ENCODE measurements at places on chromosomes 7 and 10. TPM values are rescaled to one million over a fixed set of nuclear protein-coding genes. Genes with fewer than 3 reads are reported as not detected.

Gene BTBD16
- not detected for total RNA-seq

Gene MUC12
- 0.85 TPM for total RNA-seq

- no peak for DNase-seq
These were observed 35.5 kb upstream of the CC2D2B start for GRCh38 chr10:95872158-95872711.

Gene RBP4
- 58.0 TPM for total RNA-seq

DNA sequence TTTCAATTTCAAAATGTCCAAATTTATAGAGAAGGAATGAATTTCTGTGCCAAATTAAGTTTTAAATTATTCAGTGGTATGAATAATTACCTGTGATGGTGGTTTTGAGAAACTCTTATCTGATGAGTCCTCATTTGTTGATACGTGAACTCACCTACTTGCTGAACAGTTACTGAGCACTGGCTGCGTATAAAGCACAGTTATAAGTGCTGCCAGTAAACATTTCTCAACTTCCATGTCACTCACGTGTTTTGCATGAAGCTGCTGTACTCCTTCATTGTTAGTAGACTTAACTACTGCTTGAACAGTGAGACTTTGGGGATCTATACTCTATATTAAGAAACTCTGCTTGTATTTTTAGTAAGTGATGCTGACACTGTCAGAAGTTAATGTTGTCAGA is 269.1 kb upstream of the FZD8 start:
- no peak for DNase-seq

Gene FGF8
- total RNA-seq: not detected

- DNase-seq: no peak
These were observed 23.0 kb upstream of the ING3 start for GRCh38 chr7:120927454-120928103.

DNA sequence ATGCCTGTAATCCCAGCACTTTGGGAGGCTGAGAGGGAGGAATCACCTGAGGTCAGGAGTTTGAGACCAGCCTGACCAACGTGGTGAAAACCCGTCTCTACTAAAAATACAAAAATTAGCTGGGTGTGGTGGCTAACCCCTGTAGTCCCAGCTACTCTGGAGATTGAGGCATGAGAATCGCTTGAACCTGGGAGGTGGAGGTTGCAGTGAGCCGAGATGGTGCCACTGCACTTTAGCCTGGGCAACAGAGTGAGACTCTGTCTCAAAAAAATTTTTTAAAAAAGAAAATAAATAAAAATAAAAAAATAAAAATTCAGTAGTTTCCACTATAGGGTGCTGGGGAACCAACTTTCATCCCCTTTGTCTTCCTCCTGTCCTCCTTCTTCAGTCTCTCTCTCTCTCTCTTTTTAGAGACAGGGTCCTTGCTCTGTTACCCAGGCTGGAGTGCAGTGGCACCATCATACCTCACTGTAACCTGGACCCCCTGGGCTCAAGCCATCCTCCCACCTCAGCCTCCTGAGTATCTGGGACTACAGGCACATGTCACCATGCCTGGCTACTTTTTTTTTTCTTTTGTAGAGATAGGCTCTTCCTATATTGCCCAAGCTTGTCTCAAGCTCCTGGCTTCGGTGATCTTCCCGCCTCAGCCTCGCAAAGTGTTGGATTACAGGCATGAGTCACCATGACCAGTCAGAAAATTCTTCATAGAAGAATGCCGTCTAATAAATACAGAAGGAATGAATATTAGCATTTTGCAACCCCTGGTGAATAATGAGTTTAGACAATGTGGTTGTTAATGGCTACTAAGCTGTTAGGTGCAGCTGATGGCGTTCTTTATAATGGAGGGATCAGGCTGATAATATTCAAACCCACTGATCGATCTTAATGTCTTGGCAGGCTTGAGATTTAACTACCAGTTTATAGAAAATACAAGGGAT is 20.6 kb downstream of the RBM20 start:
- peak; percentile 76 for DNase-seq

Gene LIPJ
- total RNA-seq: not detected

DNA sequence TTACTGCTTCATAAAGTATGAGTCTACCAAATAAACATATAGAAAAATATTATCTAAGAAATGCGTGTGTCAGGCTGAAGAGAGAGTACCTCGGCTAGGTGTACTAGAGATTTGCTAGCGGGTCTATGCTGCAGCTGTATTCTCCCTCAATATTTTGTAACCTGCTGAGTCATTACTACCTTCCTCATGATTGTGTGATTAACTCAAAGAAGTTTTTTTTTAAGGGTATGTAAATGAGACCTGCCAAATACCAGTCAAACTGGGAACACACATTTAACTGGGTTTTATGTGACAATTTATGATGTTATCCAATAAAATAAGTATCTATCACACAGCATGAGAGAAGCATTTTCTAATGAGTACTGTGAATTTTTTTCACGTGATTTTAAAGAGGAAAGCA is 180.4 kb downstream of the RNF133 start:
- DNase-seq: no peak

- no peak for DNase-seq
These were observed 145.4 kb downstream of the BUB3 start for GRCh38 chr10:123299598-123299997.

GRCh38 chr7:45081670-45081974 is 7.1 kb downstream of the NACAD start:
- no peak for DNase-seq

GRCh38 chr7:26398427-26398755 is 106.7 kb downstream of the SNX10 start:
- DNase-seq: peak; percentile 65

Gene SH2D4B
- not detected for total RNA-seq

DNA sequence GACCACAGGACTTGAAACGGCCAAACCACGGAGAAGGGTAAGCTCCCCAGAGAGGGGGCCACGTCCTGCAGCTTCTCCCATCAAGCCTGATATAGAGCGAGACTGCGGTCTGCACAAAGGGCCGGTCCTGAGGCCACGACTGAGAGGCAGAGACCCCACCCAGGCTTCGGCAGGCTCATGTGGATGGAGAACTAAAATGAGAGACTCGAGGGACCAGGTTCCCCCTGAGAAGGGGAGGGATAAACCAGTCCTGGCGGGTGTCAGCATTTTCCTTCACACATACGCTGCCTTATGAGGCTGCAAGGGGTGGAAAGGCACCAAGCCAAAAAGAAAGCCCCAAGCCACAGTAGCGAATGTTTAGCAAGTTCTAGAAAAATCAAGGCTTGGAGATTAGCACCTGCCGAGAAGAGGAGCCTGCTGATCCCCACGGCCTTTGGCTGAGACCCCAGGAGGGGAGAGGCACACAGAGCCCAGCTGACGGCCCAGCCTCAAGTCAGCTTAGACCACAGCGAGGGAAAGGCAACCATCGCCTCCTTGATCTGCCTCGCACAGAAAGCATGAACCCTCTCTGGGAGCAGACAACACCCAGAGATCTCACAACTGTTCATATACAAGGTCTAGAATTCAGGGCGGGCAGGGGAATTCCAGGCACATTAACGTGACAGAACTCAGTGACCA is 92.6 kb upstream of the RNF32 start:
- no peak for DNase-seq

Measured in ascending aorta (tissue), 2 donors.